Activated naive CD4-positive, alpha-beta T cell treated with Interleukin-2 at 50 U/mL for 16 hours (primary cell): ENCODE measurements at places on chromosomes 11 and 22.

DNA sequence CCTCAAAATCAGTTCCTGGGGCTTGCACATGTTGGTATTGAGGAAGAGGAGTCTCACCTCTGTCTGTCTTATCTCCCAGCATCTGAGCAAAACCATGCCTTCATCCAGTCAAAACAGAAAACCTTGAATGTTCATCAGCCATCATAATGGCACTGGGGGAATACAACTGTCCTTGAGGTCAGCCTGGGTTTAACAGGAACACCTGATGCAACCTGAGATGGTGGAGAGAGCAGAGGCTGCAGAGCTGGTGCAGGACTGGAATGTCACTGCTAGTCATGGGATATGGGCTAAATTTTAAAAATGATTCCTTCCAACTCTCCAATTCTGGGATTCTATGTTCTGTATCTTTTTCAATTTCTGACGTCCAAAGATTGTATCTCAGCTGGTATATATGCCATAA is 931.0 kb downstream of the NTM start:
- no peak for DNase-seq

DNA sequence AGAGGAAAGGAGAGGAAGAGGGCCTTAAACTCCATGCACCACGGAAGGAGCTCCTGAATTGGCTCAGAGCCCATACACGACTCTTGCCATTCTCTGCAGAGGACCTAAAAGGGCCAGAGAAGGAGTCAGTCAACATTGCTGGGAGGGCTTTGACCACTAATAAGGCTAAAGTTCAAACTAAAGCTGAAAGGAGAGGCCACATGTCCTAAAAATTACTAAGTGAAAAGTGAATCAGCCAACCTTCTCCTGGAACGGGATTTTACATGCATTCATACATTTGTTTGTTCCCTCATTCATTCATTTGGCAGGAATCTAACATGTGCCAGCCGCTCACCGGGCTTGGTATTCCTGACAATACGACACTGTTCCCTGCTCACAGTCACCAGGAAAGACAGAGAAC is 10.5 kb downstream of the CLMP start:
- no peak for DNase-seq

GRCh38 chr22:44382116-44383038 is 69.6 kb upstream of the SHISAL1 start:
- no peak for DNase-seq

DNA sequence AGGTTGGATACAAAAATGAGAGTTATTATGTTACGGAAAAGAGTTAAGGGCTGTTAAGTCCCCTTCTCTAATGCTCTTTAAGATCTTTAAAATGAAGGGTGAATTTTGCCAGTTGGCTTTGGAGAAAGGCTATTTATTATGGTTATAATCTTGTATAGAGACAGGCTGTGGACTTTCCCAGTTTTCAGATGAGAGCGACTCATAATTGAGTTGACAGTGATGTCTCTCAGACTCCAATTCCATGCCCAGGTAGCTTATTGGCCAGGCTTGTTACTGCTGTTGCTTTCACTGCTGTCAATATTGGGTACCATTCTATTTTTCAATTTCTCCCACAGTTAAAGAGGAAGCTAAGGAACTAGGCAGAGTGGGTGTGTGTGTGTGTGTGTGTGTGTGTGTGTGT is 13.1 kb downstream of the ENDOD1 start:
- DNase-seq: no peak

DNA sequence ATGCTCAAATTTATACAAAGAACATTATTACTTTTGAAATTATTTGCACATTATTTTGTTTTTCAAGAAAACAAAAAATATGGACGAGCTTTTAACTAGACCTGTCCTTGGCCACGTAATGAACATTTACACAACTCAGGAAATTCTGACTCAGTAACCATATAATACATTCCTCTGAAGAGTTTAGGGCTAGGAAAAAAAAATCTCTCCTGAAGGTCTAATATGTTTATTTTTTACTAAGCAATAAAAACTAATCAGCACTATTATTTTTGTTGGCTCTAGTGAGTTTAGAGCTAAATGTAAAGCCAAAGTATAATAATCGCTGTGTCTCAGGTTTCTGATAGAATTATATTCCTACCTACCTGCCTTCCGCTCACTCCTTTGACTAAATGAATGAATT is 187.5 kb downstream of the SWAP70 start:
- DNase-seq: no peak

DNA sequence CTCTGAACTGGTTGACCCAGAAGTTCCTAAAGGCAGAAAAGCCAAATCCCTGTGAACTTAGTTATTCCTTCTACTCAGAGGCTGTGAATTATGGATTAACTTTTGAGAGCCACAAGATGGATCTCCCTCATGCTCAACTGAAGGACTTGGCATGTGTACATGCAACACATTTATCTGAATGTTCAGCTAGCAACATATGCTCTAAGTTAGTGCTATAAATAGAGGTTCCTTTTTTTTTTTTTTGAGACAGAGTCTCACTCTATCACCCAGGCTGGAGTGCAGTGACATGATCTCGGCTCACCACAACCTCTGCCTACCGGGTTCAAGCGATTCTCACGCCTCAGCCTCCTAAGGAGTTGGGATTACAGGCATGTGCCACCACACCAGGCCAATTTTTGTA is 40.1 kb downstream of the EIF4ENIF1 start:
- DNase-seq: no peak

GRCh38 chr11:1197431-1197885 is 25.4 kb upstream of the MUC5B start:
- DNase-seq: no peak

DNA sequence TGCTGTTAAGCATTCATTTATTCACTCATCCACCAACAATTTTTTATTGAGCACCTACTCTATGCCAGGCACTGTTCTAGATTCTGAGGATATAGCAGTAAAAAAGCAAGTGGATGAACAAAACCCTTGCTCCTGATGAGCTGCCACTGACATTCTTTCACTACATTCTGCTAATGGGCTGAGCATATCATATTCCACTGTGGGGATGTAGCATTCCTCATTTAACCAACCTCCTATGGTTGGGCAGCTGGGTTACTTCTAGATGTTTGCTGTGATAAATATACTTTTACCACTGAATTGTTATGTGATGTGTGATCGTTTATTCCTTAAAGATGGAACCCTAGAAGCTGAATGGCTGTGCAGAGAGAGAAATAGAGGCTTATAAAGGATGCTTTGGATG is 176.9 kb downstream of the MN1 start:
- no peak for DNase-seq

- DNase-seq: peak; percentile 34
Measured at GRCh38 chr11:66291706-66292542, at the start of gene TMEM151A. TMEM151A (plus strand) TSS chr11:66291894; CDS start chr11:66292014, 120 bp downstream.

DNA sequence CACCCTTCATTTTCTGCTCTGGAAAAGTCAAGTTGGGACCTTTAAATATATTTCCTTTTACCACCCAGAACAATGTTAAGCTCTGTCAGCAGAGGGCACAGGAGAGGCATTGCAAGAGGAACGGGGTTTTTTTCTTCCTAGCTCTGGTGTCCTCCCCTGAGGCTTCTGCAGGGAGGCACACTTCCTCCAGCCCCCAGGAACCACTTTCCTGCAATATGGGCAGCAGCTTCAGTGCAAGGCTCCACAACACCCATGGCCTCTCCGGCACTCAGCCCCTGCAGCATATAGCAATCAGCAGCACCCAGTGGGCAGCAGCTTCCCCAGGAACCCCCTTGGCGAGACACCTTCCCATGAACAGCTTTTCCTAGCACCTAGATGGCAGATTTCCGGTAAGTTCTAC is 101.4 kb downstream of the SYT9 start:
- DNase-seq: no peak

DNA sequence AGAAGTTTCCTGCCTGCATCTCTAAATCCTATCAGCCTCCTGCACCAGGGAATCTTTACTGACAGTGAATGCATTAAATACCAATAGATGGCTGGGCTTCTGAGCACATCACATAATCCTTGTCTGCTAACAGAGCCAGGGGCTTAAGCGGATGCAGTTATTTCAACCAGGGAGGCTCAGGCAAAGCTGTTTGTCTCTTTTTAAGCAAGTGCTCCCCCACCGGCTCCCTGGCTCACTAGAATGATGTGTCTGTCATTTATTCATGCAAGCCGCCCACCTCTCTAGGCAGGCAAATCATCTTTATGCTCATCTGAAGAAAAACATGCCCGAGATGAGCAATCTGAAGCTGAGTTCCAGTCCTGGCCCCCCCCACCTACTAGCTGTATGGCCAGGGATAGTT is 182.3 kb downstream of the TENM4 start:
- no peak for DNase-seq

GRCh38 chr22:48531761-48532435 is 1295.8 kb downstream of the BRD1 start:
- DNase-seq: no peak

GRCh38 chr11:86456075-86456939 is 81.6 kb downstream of the CCDC81 start:
- peak; percentile 78 for DNase-seq

GRCh38 chr11:65630215-65630614 is 7.7 kb upstream of the SIPA1 start:
- no peak for DNase-seq

DNA sequence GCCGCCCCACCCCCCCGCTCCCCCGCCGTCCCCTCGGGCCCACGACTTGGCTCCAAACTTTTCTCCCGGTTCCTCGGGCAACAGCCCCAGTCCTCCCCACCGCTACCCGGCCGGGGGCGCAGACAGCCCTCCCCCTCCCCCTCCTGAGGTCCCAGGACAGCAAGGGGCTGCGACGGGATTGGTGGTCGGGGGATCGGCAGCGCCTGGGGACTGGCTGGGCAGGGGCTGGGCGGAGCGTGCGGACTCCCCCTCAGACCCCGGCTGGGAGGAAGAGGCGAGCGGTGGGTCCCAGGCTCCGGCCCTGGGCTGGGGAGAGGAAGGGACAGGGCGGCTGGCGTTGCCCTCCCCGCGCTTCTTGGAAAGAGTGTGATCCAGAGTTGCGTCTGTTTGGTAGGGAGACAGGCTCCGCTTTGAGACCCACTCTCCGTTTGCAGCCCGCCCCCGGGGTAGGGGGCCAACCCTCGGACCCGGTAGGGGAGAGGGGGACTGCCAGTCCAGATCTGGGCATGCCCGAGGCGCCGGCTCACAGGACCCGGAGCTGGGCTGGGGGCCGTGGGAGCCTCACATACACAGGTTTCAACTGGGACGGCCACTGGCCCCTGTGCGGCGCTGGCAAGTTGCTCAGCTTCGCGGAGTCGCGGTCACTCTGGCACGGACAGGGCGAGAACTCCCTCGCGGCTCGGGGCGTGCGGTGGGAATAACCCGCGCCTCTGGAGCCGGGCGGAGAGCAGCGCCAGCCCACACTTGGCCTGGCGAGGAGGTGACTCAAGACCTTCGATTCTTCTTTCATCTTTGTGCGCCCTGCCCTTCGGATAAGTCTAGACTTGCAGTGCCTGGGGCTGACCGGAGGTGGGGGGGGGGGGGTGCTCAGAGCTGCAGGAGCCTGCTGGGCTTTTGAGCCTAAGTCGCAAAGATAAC is 999 bp downstream of the TSKU start:
- DNase-seq: no peak

DNA sequence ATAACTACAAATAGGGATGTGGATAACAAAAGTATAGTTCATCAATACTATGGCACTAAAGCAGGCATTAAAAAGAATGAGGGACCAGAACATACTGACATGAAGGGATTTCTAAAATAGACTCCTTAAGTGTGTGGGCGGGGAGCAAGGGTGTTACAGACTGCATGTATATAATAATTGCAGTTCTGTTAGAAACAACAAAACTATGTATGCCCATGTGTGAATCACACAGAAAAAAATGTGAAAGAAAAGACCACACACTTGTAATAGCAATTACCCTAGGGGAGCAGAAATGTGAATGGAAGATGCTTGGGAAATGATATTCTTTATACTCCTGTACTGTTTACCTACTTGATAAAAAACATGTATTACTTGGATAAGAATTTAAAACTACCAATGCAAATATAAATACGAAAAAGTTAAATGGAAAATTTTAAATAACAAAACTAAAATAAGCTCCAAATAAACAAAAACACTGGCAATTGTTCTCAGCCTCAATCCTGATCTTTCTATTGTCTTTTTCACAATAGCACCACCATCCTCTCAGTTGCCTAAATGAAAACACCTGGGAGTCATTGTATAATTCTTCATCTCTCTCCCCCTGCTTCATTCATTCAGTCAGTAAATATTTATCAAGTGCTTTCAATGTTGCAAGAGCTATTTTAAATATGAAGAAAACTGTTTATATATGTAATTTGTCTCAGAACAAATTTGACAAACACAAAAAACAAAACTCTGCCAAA is 129.8 kb downstream of the FCHSD2 start:
- no peak for DNase-seq

- DNase-seq: no peak
Measured at GRCh38 chr11:68896171-68896959, 7.3 kb downstream of the MRPL21 start.

GRCh38 chr11:131889146-131889577 is 518.7 kb downstream of the NTM start:
- no peak for DNase-seq

DNA sequence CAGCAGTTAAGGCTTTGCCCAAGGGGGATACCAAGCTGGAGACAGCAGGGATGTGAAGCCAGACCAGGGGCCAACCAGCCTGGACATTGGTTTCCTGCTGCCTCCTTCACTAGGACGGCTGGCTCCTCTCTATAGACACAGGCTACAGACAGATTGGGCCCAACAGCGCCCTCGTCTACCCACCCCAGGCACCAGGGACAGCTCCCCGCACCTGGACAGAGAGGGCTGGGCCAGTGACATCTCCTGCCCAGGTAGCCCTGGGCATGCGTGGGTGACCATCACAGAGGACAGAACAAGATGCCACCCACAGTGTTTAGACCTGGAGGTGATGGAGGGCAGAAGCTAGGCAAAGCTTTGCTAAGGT is 1.2 kb downstream of the DKK3 start:
- no peak for DNase-seq

- DNase-seq: no peak
Measured at GRCh38 chr11:64888729-64889511, 10.5 kb upstream of the EHD1 start.

GRCh38 chr11:76524461-76524860 is 79.6 kb downstream of the EMSY start:
- no peak for DNase-seq
